Iris pigment epithelial cell (primary cell): ENCODE measurements at places on chromosomes 4 and X.

DNA sequence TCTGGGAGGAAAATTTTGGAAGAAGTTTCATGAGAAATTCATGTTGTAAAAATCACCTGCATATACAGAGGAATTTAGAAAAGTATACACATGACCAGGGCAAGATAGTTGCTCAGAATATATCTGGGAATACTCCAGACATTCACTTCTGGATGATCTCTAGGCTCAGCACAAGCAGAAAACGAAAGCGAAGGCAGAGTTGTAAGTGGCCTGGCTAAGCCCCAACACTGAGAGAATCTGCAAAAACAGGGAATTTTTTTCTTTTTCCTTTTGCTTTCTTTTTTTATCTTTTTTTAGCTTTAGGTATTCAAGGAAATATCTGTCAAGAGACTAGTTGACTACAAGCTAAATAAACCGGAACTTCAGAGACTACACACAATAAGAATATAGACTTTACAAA is 207.2 kb downstream of the FGF13 start:
- no peak for DNase-seq

GRCh38 chr4:16897991-16898827 is at the start of gene LDB2:
LDB2 (minus strand) TSS chr4:16898645.
- DNase-seq = peak; percentile 81

DNA sequence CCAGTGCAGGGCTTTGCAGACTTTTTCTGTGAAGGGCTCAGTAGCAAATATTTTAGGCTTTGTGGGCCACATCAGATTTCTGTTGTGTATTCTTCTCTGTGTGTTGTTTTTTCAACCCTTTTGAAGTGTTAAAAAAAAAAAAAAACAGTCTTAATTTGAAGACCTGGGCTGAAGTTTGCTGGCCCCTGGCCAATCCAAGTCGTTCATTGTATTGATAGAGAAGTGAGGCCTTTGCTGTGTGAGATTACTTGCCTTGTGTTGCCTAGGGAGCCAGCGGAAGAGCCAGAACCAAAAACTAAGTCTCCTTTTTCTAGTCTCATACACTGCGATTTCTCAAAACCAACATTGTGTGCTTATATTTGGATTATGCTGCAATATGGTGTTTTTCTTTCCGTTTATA is 46.9 kb downstream of the MTM1 start:
- DNase-seq = no peak

GRCh38 chrX:48649102-48649501 is 34.5 kb upstream of the WAS start:
- DNase-seq = peak; percentile 17

DNA sequence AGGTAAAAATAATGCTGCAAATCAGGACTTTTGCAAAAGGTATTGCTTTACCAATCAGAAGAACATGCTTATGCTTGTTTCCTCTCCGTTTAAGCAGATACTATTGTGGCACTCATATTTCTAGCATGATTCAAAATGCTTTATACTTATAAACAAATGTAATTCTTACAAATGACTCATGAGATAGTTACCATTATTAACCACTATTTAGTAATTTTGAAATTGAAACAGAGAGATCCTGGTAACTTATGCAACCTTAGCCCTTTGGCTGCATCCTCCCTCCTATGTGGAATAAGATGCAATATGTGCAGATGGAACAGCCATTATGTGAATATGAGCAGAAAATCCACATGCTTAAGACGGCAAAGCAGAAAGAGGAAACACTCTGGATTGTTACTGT is 164.7 kb downstream of the PCDH18 start:
- peak; percentile 91 for DNase-seq

GRCh38 chr4:26083987-26084386 is 170.0 kb downstream of the SMIM20 start:
- DNase-seq = peak; percentile 94

GRCh38 chrX:100928660-100929613 is at the start of gene XKRX:
XKRX (minus strand) TSS chrX:100928917; CDS start chrX:100928304, 613 bp downstream.
- peak; percentile 15 for DNase-seq

GRCh38 chrX:17968367-17968766 is 107.3 kb upstream of the RAI2 start:
- DNase-seq = no peak

DNA sequence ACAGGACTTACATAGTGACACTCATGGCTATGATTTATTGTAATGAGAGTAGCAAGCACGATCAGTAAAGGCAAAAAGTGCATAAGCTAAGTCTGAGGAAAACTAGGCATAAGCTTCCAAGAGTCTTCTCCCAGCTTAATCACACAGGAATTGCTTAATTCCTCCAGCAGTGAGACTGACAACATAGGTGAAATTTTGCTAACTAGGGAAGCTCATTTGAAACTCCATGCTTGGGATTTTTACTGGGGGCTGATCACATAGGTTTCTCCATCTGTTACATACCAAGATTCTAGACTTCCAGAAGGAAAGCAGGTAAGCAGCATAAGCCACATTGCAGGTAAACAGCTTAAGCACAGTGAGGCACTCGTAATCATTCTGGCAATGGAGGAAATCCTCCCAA is 71.8 kb upstream of the FHDC1 start:
- DNase-seq = no peak

DNA sequence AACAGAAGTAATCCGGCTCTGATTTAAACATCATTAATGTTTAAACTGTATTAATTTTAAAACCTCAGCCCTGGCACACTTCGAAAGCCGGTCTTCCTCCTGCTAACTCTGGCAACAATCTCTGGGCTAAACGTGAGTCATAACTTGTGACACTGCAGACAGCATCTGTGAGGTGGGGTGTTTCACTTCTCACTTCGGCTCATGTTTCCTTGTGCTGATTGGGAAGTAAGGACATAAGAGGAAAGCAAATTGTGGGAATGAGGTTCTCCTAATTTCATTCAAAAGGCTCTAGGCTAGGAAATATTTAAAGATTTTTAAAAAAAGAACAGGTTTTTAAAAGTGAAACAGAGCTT is 139.9 kb upstream of the USP9X start:
- DNase-seq = peak; percentile 85

- DNase-seq = no peak
Measured at GRCh38 chrX:10095698-10096432, 60.9 kb upstream of the CLCN4 start.

GRCh38 chr4:85615952-85616351 is 141.0 kb downstream of the ARHGAP24 start:
- no peak for DNase-seq

DNA sequence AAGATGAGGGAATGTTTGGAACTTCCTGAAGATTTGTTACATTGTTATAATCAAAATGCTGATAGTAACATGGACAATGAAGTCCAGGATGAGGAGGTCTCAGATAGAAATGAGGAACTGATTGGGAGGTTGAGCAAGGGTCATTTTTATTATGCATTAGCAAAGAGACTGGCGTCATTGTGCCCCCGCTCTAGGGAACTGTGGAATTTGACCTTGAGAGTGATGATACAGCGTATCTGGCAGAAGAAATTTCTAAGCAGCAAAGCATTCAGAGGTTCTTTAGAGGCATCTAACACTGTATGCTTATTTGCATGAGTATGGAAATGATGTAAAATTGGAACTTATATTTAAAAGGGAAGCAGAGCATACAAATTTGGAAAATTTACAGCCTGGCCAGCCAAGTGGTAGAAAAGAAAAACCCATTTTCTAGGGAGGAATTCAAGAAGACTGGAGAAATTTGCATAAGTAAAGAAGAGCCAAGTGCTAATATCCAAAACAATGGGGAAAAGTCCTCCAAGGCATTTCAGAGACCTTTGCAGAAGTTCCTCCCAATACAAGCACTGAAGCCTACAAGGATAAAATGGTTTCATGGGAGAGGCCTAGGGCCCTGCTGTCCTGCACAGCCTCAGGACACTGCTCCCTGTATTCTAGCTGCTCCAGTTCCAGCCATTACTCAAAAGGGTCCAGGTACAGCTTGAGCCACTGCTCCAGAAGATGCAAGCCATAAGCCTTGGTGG is 483.0 kb upstream of the NDST4 start:
- no peak for DNase-seq

DNA sequence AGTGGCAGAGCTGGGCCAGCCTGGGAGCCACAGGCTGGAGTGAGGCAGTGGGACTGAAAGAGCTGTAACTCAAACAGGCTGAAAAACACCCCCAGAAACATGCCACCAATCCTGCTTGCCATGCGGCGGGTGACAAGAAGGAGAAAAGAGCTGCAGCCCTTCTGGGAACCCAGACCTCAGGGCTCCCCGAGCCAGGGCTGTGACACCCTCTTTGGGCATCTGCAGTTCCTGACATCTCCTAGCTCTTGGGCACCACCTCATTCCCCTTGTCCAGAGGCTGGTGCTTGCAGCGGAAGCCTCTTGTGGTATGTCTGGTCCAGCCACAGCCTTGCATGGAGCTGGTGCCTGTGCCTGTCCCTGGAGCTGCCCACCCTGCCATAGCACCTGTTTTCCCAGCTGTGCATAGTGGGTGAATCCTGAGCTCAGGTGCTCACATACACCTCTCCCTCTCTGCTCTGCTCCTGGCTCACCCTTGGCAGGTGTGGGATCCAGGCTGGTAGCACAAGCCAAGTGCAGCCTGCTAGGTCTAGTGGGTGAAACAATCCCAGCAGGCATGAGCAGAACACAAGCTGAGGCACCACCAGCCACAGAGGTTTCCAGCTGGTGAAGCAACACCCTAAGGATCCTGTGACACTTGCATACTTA is 149.0 kb downstream of the CXXC4 start:
- no peak for DNase-seq

DNA sequence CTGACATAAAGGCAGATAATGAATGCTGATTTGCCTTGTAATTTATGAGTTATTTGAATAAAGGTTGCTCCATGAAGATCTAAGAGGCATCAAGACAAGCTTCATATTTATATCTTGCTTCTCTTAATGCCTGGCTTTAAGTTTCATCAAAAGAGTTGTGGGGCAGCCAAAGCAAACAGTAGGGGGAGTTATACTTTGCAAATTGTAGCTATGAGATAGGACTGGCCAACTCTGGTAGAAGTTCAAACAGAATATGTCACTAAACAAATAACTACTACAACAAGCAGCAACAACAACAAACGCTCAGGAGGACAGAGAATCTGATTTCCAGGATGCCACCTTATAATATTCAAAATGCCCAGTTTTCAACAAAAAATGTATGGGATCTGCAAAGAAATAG is 69.1 kb upstream of the PLAC1 start:
- DNase-seq = peak; percentile 21

DNA sequence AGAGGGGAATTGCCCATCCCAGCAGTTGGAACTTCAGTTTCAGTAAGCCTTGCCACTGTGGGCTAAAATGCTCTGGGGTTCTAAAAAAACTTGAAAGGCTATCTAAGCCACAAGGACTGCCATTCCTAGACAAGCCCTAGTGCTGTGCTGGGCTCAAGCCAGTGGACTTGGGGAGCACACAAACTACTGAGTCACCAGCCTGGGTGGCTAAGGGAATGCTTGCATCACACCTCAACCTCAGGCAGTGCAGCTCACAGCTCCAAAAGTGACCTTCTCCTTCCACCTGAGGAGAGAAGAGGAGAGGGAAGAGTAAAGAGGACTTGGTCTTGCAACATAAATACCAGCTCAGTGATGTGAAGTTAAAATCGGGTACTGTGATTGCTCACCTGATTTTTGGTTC is 116.7 kb upstream of the GLRA2 start:
- DNase-seq = no peak

- no peak for DNase-seq
Measured at GRCh38 chrX:137072396-137072795, 38.6 kb upstream of the GPR101 start.

GRCh38 chrX:140477987-140478386 is 26.9 kb downstream of the SOX3 start:
- DNase-seq = no peak

- peak; percentile 38 for DNase-seq
Measured at GRCh38 chr4:1171311-1172227, 814 bp downstream of the SPON2 start.
